ENCODE measurements at places on chromosomes 5 and 9. TPM values are rescaled to one million over a fixed set of nuclear protein-coding genes. Genes with fewer than 3 reads are reported as not detected.
A peak's percentile ranks its signal among the peaks of the same experiment; 100 is the strongest.

ARID3C gene
- total RNA-seq, result 1.1 TPM

DNA sequence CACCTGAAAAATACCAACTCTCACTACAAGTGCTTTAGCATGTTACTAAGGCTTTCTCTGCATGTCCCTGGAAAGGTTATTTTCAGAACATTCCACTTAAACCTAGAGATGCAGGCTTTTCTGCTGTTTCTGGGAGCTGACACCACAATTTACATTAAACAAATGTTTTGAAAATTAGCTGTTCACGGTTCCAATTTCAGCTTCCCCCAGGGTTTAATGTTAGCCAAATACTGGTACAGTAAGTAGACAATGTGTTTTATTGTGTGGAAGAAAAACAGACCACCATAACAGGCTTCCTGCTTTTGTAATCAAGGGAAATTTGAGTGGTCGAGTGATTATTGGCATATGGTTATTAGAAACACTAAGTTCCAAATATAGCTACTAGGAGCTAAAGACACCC lies 32.0 kb downstream of the MACROH2A1 start:
- H3K36me3 ChIP-seq, result peaks cover 27% of the 10 kb centered on the region
- no peaks in the 10 kb centered on the region for H3K4me1 ChIP-seq
- H3K27me3 ChIP-seq, result no peaks in the 10 kb centered on the region
- H3K4me3 ChIP-seq, result no peak overlapping the region
- no peak for DNase-seq

VLDLR gene
- total RNA-seq, result 35.4 TPM

DNA sequence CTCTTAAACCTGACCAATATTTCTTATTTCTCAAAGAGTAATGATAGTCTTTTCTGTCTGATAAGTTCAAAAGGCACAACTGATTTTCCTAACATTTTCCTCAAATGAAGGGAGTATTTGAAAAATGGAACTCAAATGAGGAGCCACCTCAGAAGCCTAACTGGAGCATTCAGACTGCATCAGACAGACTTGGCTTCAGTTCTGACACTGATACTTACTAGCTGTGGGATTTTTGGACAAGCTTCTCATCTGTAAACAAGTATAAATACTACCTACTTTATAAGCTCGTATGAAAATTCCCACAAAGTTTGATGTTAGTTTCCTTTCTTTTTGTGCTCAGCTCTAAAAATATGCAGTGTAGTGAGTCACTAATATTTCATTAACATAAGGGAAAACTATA lies 107.7 kb upstream of the CCDC152 start:
- DNase-seq, result no peak
- H3K27me3 ChIP-seq, result no peaks in the 10 kb centered on the region
- H3K36me3 ChIP-seq, result no peaks in the 10 kb centered on the region
- no peaks in the 10 kb centered on the region for H3K4me1 ChIP-seq

GRCh38 chr5:161305601-161306000 lies 240.9 kb downstream of the GABRB2 start:
- H3K4me1 ChIP-seq, result no peaks in the 10 kb centered on the region
- H3K4me3 ChIP-seq, result no peak overlapping the region
- H3K27me3 ChIP-seq, result no peaks in the 10 kb centered on the region
- no peak for DNase-seq
- H3K27ac ChIP-seq, result no peak overlapping the region

CDC20B gene
- 0.30 TPM for total RNA-seq

RAD1 gene
- total RNA-seq, result 24.8 TPM

GRCh38 chr5:179385914-179386313 lies 40.7 kb upstream of the ADAMTS2 start:
- no peak overlapping the region for H3K27ac ChIP-seq
- H3K36me3 ChIP-seq, result no peaks in the 10 kb centered on the region
- no peak overlapping the region for H3K4me3 ChIP-seq
- no peak for DNase-seq
- H3K27me3 ChIP-seq, result no peaks in the 10 kb centered on the region

DNA sequence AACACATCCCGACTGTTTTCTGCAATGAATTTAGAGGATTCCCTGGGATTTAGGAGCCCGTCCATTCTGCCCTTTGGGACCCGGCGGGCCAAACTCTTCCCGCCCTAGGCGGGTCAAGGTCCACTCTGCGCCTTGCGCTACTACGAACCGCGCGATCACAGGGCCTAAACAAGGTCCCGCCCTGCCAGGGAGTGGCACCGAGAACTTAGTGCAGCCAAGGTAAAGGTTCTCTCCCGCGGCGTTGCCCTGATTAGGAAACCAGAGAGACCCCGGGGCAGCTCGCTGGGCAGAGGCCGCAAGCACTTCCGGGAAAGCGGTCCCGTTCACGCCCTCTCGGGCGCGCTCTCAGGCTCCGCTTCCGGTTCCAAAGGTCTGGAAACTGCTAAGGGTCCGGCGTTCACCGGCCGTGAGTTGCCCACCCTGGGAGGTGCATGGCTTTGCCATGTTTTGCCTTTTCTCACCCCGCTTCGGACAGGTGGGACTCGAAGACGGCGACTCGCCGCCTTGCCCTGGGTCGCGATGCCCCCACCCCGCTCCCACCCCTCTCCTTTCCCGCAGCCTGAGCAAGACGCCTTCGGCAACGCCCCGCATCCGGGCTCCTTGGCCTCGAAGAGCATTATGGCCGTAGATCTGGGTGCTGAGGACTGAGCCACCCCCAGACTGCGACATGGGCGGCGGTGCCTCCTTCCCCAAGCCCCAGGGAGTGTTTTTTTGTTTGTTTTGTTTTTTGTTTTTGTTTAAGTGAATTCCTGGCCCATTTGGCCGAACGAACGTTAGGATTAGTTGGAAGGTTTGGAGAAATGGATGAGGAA lies 23.4 kb downstream of the HNRNPK start:
- DNase-seq, result peak; percentile 44
- peak overlapping the region; percentile 76 for H3K4me3 ChIP-seq
- peaks cover 23% of the 10 kb centered on the region for H3K36me3 ChIP-seq
- H3K27ac ChIP-seq, result peak overlapping the region; percentile 34
- peaks cover 14% of the 10 kb centered on the region for H3K4me1 ChIP-seq
- H3K27me3 ChIP-seq, result no peaks in the 10 kb centered on the region

DNA sequence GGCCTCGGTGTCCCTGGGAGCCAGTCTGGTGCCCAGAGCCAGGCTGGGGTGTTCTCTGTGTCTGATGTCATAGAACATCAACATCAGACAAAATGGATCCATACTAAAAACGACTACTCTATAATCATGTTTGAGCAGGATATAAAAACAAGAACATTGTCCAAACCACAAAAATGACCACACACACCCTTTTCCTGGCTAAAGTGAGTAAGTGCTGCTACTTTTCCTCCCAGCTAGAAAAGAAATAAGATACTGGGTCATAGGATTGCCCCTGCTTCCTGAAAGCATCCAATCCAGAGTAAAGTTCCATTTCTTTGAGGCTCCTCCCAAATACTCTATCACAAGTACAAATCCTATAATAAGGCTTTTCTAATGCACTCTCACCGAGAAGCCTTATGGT lies 19.7 kb upstream of the TRAF1 start:
- no peaks in the 10 kb centered on the region for H3K27me3 ChIP-seq
- no peaks in the 10 kb centered on the region for H3K36me3 ChIP-seq
- no peak overlapping the region for H3K4me3 ChIP-seq
- peaks cover 12% of the 10 kb centered on the region for H3K4me1 ChIP-seq
- H3K27ac ChIP-seq, result no peak overlapping the region

DNA sequence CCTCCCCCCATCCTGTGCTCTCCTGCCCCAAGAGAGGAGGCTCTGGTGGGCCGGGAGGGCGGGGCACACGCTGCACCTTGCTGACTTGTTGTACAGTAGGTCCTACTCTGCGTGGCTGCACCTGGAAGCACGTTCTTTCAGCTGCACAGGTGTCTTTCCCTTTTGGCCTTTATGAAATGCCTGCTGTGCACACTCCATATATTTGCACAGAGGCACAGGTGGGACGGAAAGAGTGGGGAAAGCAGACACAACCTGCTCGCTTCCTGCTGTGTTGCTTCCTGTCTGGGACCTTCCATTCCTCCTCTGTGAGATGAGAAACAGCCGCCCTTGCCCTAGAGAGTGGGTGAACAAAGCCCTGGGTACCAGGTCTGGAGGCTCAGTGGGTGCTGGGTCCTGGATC lies 4.8 kb downstream of the USP20 start:
- peaks cover 13% of the 10 kb centered on the region for H3K4me1 ChIP-seq

FBXL7 gene
- total RNA-seq, result 6.9 TPM

DNA sequence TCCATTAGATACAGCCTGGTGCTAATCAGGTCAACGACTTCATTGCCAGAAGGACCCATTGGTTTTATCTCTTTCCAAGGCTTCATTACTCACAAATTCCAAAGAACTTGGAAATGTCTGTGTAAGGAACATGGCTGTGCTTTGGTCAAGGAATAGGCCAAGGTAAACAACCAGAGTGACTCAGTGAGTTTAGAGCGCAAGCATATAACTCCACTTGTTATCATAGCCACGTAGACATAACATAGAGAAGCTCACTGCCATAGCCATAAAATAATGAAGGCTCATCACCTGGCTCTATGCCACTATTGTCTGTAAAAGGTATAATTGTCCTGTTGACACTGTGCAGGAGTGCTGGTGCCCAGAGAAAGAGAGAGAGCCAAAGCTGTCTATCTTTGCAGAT lies 139.3 kb upstream of the PLCXD3 start:
- no peak overlapping the region for H3K27ac ChIP-seq
- no peak overlapping the region for H3K4me3 ChIP-seq
- no peak for DNase-seq
- H3K36me3 ChIP-seq, result no peaks in the 10 kb centered on the region

- no peaks in the 10 kb centered on the region for H3K4me1 ChIP-seq
- no peak for DNase-seq
Measured at GRCh38 chr5:93868851-93869250, 127.5 kb upstream of the POU5F2 start.

FBP2 gene
- total RNA-seq, result 8.0 TPM

- no peak overlapping the region for H3K4me3 ChIP-seq
- DNase-seq, result no peak
- H3K27ac ChIP-seq, result no peak overlapping the region
- no peaks in the 10 kb centered on the region for H3K27me3 ChIP-seq
- H3K4me1 ChIP-seq, result no peaks in the 10 kb centered on the region
Measured at GRCh38 chr9:30258094-30258493, 2126.3 kb upstream of the ACO1 start.

DNA sequence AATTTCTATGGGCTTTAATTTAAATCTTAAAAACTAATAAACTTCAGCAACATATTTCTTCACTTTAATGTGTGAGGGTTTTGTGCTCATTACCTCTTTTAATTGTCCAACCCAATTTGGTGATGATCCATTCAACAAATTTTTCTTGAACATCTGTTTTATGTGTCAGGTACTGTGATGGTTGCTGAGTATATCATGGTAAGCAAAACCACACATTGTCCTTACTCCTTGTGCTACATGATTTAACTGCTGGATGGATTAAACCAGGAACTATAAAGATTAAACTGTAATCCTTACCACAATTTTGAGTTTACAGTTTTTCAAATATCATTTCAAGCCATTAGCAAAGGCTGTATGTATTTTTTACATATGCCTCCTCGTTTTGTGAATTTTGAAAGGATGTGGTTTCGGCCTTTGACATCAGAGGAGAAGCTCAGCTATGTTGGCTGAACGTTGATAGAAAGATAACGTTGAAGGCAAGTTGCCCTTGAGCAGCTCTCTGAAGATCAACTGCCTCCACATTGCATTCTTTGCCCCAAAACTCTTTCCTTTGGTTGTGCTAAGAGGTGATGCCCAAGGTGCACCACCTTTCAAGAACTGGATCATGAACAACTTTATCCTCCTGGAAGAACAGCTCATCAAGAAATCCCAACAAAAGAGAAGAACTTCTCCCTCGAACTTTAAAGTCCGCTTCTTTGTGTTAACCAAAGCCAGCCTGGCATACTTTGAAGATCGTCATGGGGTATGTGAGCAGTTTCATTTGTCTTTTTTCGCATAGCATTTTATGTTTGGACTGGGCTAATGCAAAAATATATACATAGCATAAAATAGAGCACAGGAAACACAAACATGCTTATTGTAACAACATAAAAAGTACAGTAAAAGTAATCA lies at the start of gene ITK:
TSS of gene ITK (plus strand) at position 467 of the 891 bp plus-strand sequence. CDS start at position 605, 138 bp downstream.
- H3K27ac ChIP-seq, result no peak within 1 kb of the TSS
- no peak for DNase-seq
- no peaks in the 10 kb centered on the region for H3K36me3 ChIP-seq
- no peaks in the 10 kb centered on the region for H3K27me3 ChIP-seq
- H3K4me1 ChIP-seq, result no peaks in the 10 kb centered on the region

Data from spinal cord (tissue), 10 donors.